HT-29 (cell line): ENCODE measurements at places on chromosomes 2 and 18.

DNA sequence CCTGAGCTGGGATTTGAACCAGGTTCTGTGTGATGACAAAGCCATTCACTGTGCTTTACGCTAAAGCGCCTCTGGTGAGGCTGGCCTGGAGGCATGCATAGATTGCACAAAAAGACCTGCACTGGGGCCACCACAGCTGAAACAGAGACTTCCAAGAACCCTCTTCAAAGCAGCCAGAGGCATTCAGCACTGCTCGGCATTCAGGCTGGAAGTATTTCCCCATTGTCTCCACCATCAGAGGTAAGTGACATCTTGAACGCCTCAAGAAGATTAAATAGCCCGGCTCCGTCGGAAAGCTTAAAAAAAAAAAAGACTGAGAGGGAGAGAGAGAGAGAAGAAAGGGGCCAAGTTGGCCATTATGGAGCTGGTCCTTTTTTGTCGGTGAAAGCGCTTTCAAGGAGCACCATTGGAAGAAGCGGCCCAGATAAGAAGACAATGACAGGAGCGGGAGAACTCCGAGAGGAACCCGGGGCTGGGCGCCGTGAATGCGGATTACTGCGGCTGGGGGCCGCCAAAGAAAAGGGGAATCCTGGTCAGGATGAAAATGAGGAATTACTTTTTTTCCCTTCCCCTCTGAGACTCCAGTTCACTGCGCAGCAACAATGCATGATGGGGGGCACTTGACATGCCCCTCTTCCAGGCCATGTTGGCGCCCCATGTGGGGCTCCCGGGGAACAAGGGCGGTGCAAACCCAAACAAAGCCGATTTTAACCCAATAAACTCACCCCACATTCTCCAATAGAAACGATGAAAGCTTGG lies 228.3 kb downstream of the MYCN start:
- DNase-seq, result no peak

- DNase-seq, result no peak
Measured at GRCh38 chr2:107064750-107065149, 178.8 kb upstream of the ST6GAL2 start.

- no peak for DNase-seq
Measured at GRCh38 chr2:230735884-230736283, 23.2 kb downstream of the CAB39 start.

DNA sequence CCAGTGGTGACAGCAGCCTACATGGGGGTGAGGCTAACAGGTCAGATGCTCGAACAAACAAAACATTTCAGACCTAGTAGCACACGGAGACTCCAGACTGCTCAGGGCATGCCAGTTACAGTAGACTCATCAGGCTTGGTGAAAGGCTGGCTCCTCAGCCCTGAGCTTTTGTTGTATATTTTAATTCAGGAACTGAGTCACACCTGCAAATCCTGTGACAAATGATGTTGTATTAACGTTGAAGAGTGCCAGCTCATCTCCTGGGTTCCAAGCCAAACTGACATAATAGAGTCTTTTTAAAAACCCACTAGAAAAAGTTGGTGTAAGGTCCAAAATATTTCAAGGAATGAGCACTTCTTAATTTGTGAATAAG lies 65.3 kb downstream of the C1D start:
- no peak for DNase-seq

DNA sequence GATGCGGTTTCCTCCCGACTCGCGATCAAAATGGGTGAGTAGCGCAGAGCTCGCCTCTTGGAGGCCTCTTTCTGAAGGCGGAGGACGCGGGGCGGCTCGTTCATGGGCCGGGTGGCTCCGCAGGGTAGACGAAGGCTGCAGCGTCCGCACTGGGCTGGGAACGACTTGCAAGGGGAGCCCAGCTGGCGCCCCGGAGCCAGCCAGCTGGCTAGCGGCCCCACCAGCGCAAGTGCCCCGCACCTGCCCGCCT lies 328 bp upstream of the PASK start:
- DNase-seq, result no peak

DNA sequence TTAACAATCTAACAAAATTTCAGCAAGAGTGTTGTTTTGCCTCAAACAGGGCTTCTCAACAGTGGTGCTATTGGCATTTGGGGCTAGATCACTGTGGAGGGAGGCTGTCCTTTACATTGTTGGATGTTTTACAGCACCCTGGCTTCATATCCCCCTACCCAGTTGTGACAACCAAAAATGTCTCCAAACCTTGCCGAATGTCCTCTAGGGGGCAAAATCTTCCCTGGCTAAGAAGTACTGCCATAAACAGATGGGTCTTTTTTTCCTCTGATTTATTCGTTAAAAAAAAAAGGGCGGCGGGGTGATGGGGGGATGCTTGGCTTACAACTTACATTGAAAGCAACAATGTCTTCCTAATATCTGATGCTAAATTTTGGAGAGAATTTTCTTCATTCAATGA lies 207.6 kb upstream of the CCDC150 start:
- peak; percentile 56 for DNase-seq

DNA sequence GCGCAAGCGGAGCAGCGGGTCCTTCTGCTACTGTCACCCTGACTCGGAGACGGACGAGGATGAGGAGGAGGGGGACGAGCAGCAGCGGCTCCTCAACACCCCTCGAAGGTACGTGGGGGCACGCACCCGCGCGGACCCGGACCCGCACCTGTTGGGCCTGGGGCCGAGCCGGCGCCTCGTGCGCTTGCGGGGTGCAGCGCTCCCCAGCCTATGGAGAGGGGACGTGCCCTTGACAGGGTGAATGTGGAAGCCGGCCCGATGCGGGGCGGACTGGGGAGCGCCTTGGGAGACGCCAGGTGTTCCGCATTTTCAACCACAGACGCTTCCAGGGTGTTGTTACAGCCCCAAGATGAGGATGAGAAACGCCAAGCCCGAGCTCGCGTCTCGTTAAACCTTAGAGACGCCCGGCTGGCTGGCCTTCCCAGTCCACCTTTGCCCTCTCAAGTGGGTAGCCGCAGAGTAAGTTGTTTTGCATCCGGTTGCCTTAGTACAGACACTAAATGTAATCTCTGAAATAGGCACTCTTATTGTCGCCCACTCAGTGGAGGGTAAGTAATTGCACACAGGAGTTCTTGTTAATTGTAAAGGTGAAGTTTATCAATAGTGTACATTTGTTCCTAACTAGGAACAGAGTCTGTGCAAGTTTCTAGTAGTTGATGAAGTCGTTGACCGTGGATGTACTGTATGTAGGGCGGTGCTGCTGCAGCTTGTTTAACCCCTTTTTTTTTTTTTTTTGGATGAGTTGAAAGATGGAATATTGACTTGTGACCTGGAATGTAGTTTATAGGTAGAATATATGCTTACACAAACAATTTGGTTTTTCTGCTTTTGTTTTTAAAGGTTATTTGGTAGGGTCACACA lies 815 bp downstream of the GMCL1 start:
- DNase-seq, result peak; percentile 75

- no peak for DNase-seq
Measured at GRCh38 chr2:233081232-233081730, 21.1 kb downstream of the INPP5D start.

- DNase-seq, result no peak
Measured at GRCh38 chr18:71986351-71987050, 557.6 kb downstream of the CBLN2 start.

GRCh38 chr2:45085487-45085886 lies 76.2 kb upstream of the SIX2 start:
- no peak for DNase-seq

- DNase-seq, result no peak
Measured at GRCh38 chr2:236583621-236584203, 14.1 kb downstream of the ACKR3 start.

DNA sequence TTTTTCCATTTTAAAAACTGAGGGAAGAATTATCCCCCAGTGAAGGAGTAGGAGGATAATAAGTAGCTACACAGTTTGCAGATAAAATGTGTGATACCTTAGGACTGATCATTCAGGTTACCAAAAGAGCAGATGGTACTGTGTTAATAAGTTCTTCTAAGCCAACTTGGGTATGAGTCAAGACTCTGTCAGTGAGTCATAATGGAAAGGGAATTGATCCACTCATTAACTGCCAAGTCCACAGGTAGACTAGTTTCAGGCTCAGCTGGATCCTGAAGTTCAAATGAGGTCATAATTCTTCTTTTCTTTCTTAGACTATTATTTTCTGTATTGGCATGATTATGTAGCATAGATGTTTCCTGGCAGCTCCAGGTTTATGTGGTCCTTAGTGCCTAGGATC lies 142.4 kb upstream of the ALPP start:
- peak; percentile 42 for DNase-seq

DNA sequence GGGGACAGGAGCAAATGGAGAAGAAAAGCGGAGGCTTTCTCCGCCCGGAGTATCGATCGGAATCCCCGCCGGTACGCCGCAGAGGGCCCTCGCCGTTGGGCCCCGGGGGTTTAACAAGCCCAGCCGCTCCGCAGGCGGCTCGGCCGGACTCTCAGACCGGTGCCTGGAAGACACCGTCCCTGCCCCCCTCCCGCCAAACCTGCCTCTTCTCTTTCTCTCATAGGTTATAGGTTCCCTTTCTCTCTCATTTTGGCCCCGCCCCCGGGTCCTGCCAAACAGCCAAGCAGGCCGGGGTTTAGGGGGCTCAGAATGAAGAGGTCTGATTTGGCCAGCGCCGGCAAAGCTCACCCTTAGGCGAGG lies 4.4 kb downstream of the ONECUT2 start:
- no peak for DNase-seq

DNA sequence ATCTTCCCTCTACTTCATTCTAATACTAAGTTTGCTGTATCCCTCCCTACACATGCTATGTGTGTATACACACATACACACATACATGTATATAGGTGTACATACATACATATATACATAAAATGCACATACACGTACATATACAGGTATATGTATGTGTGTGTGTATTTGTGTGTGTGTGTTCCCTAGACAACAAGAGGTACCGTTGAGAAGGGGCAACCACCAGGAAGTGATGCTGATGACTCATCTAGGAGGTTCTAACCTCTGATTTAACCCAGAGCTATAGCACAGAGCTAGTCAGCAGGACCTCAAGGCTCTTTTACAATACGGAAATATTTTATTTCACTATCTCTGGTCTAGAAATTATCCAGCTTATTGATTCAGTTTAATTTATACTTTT lies 139.2 kb downstream of the LAMA3 start:
- peak; percentile 82 for DNase-seq

GRCh38 chr2:158725441-158725891 lies 69.7 kb upstream of the DAPL1 start:
- no peak for DNase-seq

GRCh38 chr2:196601430-196602306 lies 37.8 kb upstream of the CCDC150 start:
- peak; percentile 86 for DNase-seq

GRCh38 chr18:63878343-63878742 lies 9.2 kb upstream of the SERPINB2 start:
- DNase-seq, result no peak

GRCh38 chr18:44556296-44556695 lies 124.4 kb upstream of the SETBP1 start:
- no peak for DNase-seq

DNA sequence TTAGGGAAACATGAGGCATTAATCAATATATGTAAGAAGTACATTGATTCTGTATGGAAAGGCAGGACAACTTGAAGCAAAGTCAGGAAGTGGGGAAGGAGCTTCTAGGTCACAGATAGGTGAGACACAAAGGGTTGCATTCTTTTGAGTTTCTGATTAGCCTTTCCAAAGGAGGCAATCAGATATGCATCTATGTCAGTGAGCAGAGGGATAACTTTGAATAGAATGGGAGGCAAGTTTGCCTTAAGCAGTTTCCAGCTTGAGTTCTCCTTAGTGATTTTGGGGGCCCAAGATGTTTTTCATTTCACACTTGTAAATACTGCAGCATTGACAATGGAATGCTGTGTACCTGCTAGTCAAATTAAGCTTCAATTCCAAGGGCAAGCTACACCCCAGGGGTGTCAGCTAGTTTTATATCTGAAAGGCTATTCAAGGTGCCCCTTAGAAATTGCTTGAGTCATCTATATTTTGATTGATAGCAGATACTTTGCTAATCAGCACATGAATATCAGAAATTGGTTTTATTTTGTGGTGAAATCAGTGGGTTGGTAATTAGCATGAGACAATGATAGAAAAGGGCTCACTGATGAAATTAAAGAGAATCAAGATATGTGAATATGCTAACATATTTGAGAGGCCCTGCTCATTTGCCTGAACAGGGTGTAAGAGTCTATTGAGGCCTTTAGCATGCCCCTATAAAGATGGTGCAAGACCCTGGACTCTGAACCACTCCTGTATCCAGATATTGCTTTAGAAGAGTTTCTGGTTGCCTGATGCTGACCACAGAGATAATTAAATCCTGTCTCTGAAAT lies 131.5 kb downstream of the TMEM17 start:
- DNase-seq, result no peak

DNA sequence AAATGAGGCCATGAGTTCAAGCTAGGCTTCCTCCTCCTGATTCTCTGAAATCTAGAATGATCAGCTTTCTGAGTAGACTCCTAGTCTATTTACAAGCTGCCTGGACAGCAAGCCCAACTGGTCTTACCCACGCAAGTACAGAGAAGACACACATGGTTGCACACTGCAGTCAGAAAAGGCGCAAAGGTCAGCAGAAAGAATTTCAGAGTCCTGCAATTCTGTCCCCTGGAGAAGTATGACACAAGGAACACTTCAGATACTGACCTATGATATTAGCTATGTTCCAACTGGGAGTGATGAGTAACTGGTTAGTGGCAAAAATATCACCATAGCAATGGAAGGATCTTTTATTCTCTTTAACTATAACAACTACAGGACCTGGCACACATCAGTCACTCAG lies 336.1 kb upstream of the PKDCC start:
- no peak for DNase-seq

GRCh38 chr2:3121601-3122000 lies 256.0 kb downstream of the EIPR1 start:
- no peak for DNase-seq

GRCh38 chr18:49656073-49656692 lies 94.3 kb downstream of the LIPG start:
- DNase-seq, result peak; percentile 63

GRCh38 chr2:226123300-226123699 lies 676.3 kb downstream of the IRS1 start:
- peak; percentile 68 for DNase-seq

GRCh38 chr2:166627893-166628292 lies 133.8 kb upstream of the SCN7A start:
- no peak for DNase-seq

DNA sequence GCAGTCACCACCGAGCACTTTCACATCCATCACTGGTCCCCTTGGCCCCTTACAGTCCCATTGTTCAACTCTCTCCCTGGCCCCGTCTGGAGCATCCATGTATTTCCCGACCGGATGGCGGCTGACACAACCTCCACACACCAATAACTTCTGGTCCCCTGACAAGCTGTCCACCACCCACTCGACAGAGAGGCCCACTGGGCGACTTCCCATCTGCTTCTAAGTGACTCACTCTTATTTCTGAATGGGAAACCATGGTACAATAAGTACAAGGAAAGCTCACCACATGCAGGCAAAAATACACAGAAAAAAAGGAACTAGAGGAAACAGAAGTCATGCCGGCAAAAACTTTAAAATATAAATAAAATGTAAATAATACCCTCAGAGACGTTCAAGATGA lies 82.9 kb upstream of the RAB12 start:
- no peak for DNase-seq
